ENCODE measurements at places on chromosomes 16 and 17. TPM values are rescaled to one million over a fixed set of nuclear protein-coding genes. Genes with fewer than 3 reads are reported as not detected.

RTN4RL1 gene
- 20.4 TPM for total RNA-seq

CD7 gene
- total RNA-seq, result not detected

PPP1R27 gene
- total RNA-seq, result not detected

APOBR gene
- total RNA-seq, result under 0.01 TPM

PITPNM3 gene
- total RNA-seq, result 10.6 TPM

HELZ gene
- 37.1 TPM for total RNA-seq

COIL gene
- total RNA-seq, result 32.6 TPM

SOST gene
- total RNA-seq, result not detected

TAC4 gene
- total RNA-seq, result not detected

CCL22 gene
- not detected for total RNA-seq

TAT gene
- total RNA-seq, result not detected

CFAP119 gene
- 3.3 TPM for total RNA-seq

ASIC2 gene
- 28.9 TPM for total RNA-seq

KRT222 gene
- total RNA-seq, result 5.7 TPM

UTP18 gene
- total RNA-seq, result 70.5 TPM

TEX19 gene
- not detected for total RNA-seq

WNT9B gene
- total RNA-seq, result not detected

CDC6 gene
- total RNA-seq, result 2.4 TPM

SLC5A11 gene
- total RNA-seq, result not detected

PLCG2 gene
- 1.2 TPM for total RNA-seq

DHRS7C gene
- not detected for total RNA-seq

MMP2 gene
- total RNA-seq, result 8.2 TPM

HIC1 gene
- total RNA-seq, result 3.3 TPM

CPHXL2 gene
- not detected for total RNA-seq

SLX1A gene
- 12.2 TPM for total RNA-seq

SEPTIN12 gene
- not detected for total RNA-seq

CRHR1 gene
- 3.7 TPM for total RNA-seq

NAGLU gene
- total RNA-seq, result 10.6 TPM

OMG gene
- total RNA-seq, result 6.1 TPM

CD300LB gene
- not detected for total RNA-seq

OR2C1 gene
- 0.82 TPM for total RNA-seq

SLFN14 gene
- total RNA-seq, result 0.41 TPM

PRR15L gene
- total RNA-seq, result not detected

TBC1D3E gene
- 0.41 TPM for total RNA-seq

KCNJ18 gene
- total RNA-seq, result not detected
